ENCODE measurements at places on chromosomes 7 and 10.

DNA sequence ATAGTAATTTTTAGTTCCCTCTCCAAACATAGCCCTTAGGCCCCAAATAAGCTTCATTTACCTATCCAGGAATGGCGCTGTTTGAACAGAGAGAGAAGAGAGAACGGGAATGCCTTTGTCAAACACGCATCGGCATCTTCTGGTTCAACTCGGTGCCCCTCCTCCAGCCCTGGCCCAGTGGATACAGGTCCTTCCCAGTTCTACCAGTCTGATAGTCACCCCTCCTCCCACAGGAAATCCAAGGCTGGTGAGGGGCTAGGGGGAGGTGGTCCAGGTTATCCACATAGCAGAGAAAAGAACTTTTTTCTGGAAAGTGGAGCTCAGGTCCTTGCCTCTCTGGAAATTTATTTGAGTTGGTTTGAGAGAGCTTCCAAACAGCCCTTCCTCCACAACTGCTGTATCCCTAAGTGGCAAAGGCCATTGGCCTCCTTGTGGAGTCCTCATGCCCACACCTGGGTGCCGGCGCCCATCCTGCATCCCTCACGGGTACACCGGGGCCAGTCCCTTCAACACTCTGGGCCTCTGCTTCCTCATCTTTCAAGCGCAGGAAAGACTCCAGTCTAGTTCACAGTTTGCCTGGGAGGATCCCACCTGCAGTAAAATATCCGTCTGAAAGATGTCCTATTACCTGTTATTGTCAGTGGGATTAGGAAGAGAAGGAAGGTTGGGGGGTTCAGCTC lies 287.4 kb downstream of the CELF2 start:
- DNase-seq: no peak

DNA sequence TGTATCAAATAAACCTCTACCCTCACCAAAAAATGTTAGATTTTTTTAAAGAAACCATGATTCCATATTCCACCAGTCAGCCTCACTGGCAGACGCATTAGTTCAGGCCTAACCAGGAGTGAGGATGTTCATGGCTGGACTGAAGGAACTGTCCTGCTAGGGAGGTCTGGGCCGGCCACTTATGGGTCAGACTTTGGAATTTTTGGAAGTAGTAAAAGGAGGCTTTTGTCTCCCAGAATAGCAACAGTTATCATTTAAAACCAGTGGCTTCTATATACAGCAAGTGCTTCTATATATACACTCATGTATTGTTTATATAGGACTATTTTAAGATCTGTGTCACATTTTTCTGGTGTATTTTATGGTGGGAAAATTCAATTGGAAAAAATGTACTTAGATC lies 120.5 kb downstream of the CNNM2 start:
- DNase-seq: no peak

DNA sequence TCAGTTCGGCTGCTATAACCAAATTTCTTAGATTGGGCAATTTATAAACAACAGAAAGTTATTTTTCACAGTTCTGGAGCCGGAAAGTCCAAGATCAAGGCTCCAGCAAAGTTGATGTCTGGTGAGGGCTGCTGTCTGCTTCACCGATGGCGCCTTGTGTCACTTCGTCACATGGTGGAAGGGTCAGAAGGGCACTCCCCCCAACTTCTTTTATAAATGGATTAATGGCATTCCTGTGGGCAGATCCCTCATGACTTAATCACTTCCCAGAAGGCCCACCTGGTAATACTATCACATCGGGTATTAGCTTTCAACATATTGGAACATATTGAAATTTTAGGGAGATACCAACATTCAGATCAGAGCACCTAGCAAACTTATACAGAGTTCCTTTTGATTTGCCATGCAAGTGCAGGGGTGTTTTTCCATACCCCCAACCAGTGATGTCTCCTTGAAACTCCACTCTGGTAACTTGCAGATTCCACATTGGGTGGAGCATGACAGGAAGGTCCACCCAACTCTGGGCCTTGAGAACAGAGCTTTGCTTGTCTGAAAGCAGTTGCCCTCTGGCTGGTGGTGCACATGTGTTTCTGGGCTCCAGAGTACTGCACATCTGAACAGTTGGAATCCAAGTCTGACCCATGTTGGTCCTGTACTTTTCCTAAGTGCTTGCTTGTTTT lies 85.1 kb upstream of the KMT2E start:
- no peak for DNase-seq

GRCh38 chr7:67518580-67518979 lies 521.9 kb downstream of the TYW1 start:
- DNase-seq: no peak

DNA sequence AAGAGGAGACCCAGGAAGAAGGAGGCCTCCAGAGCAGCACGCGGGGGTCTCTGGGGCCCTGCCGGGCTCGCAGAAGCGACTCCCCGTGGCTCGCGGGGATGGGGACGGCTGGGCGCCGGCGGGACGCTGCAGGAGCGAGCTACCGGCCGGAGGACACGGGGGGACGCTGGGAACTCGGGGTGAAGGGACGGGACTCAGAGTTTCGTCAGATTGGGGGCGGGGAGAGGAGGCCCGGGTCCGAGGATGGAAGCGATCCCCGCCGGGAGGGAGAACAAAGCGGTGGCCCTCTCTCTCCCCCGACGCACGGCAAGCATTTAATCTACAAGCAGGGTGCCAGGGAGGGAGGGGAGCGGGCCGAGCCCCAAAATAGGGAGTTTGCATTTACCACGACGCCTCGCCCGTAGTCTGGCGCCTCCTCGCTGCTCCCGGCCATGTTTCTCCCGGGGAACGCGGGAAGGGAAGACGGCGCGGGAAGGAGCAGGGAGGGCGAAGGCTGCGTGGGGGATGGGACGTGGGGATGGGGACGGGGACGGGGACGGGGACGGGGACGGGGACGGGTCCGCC lies at the start of gene PRTFDC1:
Gene PRTFDC1, minus strand, starts transcription at position 464 of the 564 bp plus-strand sequence. Its CDS starts 31 bp downstream, at position 433.
- no peak for DNase-seq

DNA sequence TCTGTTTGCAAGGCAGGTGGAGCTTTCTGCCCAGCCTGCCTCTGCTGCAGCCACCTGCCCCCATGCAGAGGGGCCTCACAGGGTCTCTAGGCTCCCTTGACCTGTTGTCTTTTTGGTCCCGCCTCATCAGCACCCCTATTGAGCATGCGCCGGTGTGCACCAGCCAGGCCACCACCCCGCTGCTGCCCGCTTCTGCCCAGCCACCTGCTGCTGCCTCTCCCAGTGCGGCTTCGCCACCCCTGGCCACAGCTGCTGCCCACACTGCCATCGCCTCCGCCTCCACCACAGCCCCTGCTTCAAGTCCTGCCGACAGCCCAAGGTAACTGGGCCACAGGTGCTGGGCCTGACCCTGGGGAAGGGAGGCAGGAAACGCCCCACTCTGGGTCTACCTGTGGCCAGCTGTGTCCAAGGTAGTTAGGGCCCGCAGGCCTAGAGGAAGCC lies 38.1 kb downstream of the LDB3 start:
- no peak for DNase-seq

DNA sequence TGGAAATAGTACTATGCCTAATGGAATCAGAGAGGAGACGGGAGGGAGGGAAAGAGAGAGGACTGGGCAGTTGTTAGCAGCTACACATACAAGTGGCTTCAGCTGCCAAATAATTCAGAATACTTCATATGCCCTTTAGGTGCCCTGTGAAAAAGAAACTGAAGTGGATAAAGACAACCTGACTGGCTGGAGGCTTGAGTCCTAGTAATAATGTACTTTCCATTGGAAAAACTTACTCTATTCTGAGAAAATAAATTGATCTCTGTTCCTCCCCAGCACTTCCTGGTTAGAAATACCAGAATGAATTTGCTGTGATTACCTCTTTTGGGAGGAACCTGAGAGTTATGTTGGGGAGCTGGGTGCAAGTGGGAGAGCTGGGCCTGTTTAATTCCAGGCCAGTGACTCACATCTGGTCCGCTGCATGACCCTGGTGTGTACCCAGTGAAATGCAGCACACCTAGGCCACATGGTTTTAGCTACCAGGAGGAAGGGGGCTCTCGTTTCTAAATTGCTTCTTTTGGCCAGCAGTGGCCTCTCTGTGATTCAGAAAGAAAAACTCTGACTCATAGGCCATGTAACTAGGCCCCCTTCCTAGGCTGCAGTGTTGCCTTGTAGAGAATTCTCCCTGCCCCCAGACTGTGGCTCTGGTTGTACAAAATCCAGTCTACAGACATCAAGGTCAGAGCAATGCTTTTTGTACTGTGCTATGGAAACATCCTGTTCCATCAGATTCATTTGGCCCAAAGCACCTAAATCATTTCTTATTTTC lies 6.5 kb downstream of the AGFG2 start:
- peak; percentile 53 for DNase-seq

DNA sequence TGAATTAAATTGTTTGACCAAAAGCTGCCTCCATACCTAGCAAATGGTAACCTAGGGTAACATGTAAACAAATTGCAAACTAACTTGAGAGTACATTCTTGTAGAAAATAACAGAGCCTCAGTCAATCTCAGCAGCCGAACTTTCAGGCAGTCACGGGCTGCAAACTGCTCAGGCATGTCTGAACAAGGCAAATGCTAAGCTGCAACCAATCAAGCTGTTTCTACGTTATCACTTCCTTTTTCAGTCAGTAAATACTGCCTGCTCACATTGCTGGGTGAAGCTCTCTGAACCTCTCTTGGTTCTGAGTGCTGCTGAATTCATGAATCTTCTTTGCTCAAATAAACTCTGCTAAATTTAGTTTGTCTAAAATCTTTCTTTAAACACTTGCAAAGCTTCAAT lies 1212.4 kb downstream of the SORCS1 start:
- peak; percentile 3 for DNase-seq

- DNase-seq: no peak
Observed at GRCh38 chr10:29386342-29386999, 97.6 kb downstream of the LYZL1 start.

DNA sequence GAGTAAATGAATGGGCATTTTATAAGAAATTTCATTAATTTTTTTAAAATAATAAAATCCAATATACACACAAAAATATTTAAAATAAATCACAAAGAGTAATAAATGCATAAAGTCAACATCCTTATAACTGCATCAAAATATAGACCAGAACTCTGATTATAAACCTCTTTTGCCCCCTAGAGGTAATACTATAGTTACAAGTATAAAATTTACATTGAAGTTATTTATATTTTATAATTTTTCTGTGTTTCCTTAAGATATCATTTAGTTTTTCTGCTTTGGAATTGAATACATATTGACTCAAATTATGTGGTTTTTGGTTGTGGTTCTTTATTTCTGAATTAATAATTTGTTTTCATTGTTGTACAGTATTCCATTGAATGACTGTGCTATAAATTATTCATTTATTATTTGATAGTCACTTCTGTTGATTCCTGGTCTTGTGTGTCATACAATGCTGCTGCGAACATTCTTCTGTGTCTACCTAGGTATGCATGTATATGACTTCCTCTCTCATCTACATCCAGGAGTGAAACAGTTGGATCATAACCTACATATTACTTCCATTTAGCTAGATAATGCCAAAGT lies 673.6 kb downstream of the IPMK start:
- no peak for DNase-seq

DNA sequence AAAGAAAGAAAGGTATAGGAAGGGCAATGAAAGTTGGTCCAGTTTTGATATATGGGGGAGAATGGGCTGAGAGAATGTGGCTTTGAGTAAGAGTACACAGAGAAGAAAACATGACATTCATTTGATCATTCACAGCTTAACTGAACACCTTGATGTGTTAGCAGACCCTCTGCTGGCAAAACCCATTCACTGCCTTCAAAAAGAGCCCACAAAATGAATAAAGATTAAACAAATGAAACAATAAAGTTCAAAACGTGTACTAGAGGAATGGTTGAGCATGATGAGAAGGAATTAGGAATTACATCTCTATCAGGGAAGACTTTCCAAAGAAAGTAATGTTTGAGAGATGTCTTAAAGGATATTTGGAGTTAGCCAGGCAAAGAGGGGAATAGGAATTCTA lies 2.1 kb downstream of the WEE2 start:
- DNase-seq: no peak

- DNase-seq: no peak
Observed at GRCh38 chr7:6433784-6434615, 13.8 kb downstream of the DAGLB start.

DNA sequence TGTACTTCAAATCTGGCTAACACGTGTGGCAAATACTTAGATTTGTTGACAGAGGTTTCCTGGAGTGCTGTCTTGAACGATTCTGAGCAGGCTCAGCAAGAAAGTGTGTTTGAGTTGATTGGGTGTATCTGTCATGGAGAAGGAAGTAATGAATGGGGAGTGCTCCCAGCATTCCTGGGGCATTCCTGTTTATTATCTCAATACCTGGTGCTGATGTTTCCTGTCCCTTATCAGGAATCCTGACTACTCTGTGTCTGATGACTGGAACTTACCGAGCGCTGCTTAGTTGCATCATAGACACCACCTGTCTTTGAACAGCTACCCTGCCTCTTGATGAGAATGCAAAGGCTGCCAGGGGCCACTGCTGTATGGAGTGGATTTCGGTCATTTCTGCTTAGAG lies 41.0 kb upstream of the TMEM248 start:
- no peak for DNase-seq

GRCh38 chr7:4099651-4100050 lies 582.4 kb upstream of the FOXK1 start:
- DNase-seq: no peak

- DNase-seq: no peak
Observed at GRCh38 chr7:155660059-155660757, 15.7 kb downstream of the RBM33 start.

DNA sequence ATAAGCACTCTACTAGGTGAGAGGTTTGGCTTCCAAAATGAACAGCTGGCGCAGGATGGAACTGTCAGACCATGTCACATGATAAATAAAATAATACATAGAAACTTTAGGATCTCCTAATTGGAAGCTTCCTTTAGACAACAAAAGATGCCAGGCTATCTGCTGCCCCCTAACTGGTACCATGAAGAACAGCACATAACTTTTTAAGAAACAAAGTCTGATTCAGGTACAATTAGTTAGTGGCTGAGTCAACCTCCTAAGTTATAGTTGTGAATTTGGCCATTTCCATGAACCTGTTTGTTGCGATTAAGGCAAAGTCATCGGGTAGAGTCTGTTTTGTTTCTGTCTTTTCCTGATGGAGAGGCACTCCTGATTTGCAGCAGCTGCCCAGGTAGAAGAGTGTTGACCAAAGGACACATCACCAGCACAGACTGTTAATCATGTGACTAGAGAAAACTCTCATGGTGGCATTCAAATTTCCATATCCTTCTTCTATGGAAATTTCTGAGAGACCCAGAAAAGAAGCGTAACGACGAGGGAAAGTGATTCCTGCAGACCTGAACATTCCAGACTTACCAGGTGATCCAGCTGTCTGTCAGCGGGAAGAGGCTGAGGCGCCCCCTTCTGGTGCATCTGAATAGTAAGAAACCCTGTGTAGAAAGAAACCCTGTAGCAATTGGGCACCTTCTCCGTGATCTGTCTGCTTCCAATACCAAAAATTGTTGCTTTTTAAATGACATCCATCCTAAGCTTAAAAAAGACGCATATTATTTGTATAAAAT lies 8.6 kb upstream of the INHBA start:
- DNase-seq: no peak

- DNase-seq: no peak
Observed at GRCh38 chr10:13143766-13144165, 17.6 kb upstream of the MCM10 start.

DNA sequence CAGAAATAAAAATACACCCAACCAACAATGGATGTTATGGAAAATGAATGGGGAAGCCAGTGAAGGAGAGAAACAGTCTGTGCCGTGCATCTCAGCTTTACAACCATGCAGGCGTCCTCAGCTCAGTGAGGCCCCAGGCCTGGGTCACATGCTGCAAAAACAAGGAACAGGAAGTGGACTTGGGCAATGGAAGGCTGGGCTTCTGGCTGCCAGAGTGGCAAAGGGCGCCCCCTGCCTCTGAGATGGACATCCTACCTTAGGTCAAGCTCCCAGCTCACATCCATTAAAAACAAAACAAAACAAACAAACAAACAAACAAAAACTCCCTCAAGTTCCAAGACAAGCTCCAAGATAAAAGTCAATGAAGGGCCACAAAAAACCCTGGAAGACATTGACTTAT lies 54.7 kb upstream of the AFAP1L2 start:
- no peak for DNase-seq

All from AG04450 (cell line).